Right forelimb (tissue), 1 donor: ENCODE measurements at places on chromosomes 1 and 21.

DNA sequence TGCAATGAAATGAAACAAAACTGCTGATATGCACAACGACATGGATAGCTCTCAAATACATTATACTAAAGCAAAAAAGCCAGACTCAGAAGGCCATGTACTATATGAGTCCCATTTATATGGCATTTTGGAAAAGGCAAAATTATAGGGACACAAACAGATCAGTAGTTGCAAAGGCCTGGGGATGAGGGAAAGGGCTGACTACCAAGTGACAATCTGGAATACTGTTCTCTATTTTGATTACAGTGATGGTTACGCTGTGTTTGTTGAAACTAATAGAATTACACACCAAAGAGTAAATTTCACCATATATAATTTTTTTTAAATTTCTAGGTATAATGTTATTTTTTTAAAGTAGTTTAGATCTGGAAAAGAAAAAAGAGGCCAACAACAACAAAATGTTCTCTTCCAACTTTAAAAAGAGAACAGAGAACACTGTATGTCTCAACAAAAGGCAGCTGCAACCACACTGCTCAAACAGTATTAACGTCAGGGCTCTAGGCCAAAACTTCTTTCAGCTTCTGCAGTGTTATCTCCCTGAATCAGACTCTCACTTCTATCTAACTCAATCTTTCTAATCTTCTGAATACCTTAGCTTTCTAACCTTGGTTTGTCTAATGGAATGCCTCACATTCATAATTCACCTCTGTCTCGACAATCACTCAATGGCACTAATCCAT lies 75.8 kb downstream of the FOXJ3 start:
- DNase-seq, result no peak

GRCh38 chr1:117512728-117513321 lies 93.0 kb upstream of the TENT5C start:
- DNase-seq, result no peak

GRCh38 chr1:188089461-188089860 lies 1260.7 kb downstream of the PLA2G4A start:
- DNase-seq, result no peak

- no peak for DNase-seq
Observed at GRCh38 chr21:17585875-17586450, 26.7 kb downstream of the BTG3 start.

- DNase-seq, result no peak
Observed at GRCh38 chr1:62229468-62229867, 34.8 kb downstream of the L1TD1 start.

DNA sequence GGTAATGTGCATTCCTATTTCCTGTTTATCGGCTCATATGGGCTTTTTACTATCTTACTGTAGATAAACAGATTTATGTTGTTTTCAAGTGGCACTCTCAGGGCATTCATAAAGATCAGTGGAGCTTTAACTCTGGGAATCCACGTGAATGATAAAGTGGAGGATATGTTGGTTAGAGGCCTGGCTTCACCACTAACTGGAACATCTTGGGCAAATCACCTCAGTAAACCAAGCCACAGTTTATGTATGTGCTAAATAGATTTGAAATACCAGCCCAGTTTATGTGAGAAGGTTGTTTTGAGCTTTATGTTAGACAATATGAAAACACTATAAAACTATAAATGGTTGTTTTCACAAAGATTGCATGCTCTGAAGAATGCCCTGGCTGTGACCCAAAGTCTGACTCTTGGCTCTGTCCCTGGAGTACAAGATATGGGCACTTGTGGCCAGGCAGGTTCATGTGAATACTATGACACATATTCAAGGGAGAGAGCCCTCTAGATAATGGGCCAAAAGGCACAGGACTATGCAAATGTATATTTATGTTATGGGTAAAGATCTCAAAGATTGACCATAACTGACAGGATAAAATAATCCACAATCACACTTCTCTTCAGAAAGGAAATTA lies 36.7 kb downstream of the FAM163A start:
- no peak for DNase-seq

DNA sequence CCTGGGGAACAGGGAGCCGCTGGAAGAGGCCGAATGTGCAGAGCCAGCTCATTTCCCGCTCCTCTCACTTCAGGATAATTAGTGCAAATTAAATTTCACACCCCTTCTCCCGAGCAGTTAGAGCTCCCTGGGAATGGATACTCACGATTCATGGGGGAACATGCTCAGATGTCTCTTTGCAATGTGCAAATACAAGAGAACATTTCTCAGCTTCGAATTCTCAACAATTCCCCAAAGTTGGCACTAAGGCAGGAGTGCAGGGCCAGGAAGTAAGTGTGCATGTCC lies 54.9 kb downstream of the CAMK2N1 start:
- no peak for DNase-seq

GRCh38 chr1:234400773-234401172 lies 27.5 kb downstream of the COA6 start:
- no peak for DNase-seq

GRCh38 chr1:185406006-185406690 lies 89.1 kb upstream of the IVNS1ABP start:
- DNase-seq, result no peak

- DNase-seq, result no peak
Observed at GRCh38 chr1:222288053-222288452, 259.9 kb downstream of the HHIPL2 start.

GRCh38 chr1:153774026-153774595 lies 1.1 kb upstream of the SLC27A3 start:
- no peak for DNase-seq

DNA sequence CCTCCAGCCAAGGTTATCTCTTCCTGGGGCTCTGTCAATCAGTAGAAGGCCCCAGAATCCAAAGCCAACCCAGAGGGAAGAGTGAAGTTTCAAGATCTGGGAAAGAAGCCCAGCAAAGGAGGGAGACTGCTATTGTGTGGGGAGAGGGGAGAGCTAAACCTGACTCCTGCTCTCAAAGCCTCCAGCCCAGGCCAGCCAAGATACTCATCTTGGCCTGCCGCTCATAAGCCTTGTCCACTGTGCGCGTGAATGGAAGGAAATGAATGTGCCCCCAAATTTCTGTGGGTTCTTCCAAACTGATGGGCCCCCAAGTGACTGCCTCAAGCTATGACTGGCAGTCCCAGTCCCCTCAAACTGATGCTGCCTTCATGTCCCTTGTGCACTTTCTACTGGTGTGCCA lies 2.0 kb downstream of the PLXNA2 start:
- DNase-seq, result peak; percentile 50

- no peak for DNase-seq
Observed at GRCh38 chr1:69404486-69404885, 163.2 kb upstream of the LRRC7 start.

DNA sequence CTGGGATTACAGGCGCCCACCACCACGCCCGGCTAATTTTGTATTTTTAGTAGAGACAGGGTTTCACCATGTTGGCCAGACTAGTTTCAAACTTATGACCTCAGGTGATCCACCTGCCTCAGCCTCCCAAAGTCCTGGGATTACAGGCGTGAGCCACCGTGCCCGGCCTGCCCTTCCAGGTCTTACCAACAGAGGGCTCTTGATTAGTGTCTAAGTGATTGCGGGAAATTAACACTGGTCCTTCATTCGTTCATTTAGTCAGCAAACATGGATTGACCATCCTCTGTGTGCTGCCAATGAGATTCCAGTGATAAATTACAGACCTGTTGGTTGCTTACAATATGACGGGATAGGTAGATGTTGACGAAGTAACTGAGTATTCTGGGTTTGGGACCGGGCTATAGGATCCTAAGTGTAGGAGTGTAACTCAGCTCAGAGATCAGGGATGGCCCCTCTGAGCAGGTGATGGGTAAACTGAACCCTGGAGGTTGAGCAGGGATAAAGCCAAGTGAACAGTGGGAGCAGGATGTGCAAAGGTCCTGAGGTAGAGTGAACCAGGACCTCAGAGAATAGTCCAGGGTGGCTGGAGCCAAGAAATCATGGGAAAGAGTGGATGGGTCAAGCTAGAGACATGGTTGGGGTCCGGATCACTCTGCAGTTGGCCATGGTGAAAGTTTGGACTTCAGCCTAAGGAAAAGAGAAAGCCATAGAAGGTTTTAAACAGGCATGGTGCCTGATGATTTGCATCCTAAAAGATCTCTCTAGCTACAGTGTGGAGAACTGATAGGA lies 171.2 kb downstream of the KAZN start:
- no peak for DNase-seq

- no peak for DNase-seq
Observed at GRCh38 chr1:214640431-214641213, 37.6 kb downstream of the CENPF start.

DNA sequence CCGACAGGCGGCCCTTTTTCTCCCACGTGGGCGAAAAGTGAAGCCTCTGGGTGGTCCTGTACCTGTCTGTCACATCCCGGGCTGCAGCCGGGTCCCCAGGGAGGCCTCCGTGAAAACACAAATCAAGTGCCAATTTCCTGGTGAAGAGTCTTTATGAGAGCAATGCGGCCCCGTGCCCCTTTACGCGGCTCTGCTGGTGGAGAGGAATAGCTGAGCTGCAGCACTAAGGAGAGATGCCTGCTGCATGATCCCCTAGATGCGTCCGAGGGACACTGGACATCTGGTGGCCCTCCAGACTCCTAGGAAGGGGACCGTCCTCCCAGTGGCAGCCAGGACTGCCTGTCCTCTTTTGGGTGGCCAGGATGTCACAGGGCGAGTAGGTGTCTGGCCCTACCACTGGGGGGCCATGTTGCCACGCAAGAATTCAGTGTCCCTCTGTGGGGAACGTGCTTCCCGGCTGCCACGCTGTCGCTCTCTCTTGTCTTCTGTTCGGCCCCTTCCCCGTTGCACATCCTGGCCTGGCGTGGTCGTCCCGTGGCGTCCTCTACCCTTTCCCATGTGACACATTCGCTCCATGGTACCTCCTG lies 38.7 kb downstream of the COL18A1 start:
- DNase-seq, result no peak

GRCh38 chr1:12552951-12553921 lies 64.8 kb downstream of the DHRS3 start:
- no peak for DNase-seq

- no peak for DNase-seq
Observed at GRCh38 chr1:19028110-19028509, 71.6 kb upstream of the IFFO2 start.

DNA sequence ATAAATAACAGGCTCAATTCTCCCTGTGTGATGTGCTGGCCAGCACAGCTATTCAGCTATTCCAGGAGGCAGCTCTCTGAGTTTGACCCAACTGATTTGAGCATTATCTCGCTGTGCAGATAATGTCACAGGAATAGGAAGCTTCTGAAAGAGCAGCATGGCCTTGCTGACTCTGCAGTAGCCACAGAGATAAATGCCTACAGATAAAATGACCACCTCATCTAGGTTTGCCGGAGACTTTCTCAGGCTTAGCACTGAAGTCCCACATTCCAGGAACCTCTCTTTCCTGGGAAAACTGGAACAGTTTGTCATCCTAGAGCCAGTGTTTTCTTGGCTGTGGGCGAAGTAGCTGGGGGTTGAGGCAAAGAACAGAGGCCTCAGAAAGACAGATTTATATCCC lies 98.9 kb downstream of the MRPL39 start:
- DNase-seq, result no peak

GRCh38 chr1:160797271-160797709 lies 1.3 kb downstream of the LY9 start:
- no peak for DNase-seq

GRCh38 chr1:61253059-61253735 lies 170.8 kb downstream of the NFIA start:
- no peak for DNase-seq

DNA sequence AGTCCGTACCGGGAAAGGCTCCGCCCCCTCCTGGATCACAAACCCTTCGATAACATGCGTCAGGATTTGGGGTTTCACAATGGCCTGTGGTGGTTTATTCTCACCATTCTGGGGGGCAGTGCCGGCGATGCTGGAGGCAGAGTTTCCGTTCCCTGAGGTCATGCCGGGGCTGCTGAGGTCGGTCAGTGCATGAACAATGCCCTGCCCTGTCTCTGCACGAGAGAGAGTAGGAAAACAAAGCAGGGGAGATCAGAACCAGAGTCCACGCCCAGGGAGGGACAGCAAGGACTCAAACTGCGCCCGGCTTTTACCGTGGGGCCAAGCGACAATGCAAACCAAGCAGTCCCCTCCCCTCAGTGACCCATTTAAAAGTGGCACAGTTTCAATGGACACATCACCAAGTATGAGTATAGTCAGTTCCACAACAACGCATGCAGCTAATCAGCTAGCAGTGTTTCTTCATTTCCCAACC lies 13.2 kb upstream of the A3GALT2 start:
- DNase-seq, result no peak

DNA sequence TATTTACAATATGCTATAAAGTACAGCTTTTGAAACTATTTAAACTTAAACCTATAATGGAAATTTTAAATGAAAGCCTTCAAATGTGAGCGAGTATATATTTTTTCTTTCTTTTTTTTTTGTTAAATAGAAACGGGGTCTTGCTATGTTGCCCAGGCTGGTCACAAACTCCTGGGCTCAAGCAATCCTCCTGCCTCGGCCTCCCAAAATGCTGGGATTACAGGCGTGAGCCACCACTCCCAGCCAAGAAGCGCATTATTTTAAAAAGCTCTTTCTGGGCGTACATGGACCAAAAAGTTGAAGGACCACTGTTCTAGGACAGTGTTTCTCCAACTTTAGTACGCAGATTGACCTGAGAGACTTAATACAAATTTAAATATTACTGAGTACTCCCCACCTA lies 87.5 kb downstream of the TRIM33 start:
- no peak for DNase-seq

- DNase-seq, result no peak
Observed at GRCh38 chr1:30011970-30012369, 711.4 kb downstream of the MATN1 start.

GRCh38 chr1:43705982-43706597 lies 1.2 kb upstream of the ST3GAL3 start:
- no peak for DNase-seq

DNA sequence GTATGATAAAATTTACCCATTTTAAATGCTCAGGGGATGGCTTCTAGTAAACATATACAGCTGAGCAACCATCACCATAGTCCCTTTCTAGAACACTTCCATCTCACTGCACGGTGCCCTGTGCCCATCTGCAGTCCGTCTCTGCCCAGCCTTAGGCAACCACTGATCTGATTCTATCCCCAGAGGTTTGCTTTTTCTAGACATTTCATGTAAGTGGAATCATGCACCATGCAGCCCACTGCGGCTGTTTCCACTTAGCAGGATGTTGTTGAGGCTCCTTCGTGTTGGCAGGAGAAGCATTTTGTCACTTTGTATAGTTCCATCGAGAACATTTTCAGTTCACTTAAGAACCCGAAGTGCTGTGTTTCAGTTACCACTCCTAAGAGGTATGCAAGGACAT lies 27.8 kb upstream of the VAMP3 start:
- DNase-seq, result no peak

DNA sequence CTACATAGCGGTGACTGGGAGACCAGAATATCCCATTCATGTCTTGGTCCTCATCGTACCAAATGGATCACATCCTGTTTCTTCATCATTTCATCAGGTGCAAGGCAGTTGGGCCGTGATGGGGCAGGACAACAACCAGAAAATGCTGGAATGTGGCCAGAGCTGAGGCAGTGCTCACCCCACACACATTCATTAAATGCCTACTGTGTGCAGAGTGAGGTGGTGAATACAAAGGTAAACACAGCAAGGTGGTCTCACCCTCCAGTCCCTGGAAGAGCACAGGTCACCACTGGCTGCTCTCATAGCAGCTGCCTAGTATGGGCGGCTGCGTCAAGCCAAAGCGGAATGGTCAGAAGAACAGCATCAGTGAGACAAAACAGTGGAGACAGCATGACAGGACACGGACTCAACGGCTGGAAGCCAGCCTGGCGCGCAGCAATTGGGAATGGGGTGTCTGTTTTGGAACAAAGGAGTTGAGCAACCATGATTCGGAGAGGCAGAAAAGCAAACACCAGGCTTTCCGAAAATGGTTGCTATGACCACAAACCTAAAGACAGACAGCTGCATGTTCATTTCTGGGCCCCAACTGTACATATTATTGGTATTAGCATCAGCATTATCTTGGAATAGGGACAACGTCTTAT lies 5.6 kb upstream of the ADAMTSL4 start:
- DNase-seq, result no peak
